ENCODE measurements at places on chromosomes 1 and 21.

DNA sequence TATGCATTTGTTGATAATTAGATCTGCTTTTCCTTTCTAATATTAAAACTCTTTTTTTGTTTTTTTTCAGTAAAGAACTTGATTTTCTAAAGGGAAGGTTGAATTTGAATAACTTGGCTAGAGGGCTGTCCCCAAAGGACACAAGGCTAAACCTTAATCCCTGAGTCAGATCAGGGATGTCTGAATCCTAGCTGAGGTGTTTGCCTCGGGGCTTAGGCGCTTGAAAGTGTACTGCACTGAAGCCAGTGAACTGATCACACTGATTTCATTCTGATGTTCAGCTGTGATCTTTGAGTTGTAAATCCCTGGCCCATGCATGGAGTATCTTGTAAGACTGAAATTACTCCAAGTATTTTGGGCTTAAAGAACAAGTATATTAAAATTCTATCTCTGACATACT is 42.8 kb downstream of the MTR start:
- no peak for DNase-seq

- no peak for DNase-seq
Measured at GRCh38 chr1:243438815-243439214, 183.0 kb downstream of the SDCCAG8 start.

DNA sequence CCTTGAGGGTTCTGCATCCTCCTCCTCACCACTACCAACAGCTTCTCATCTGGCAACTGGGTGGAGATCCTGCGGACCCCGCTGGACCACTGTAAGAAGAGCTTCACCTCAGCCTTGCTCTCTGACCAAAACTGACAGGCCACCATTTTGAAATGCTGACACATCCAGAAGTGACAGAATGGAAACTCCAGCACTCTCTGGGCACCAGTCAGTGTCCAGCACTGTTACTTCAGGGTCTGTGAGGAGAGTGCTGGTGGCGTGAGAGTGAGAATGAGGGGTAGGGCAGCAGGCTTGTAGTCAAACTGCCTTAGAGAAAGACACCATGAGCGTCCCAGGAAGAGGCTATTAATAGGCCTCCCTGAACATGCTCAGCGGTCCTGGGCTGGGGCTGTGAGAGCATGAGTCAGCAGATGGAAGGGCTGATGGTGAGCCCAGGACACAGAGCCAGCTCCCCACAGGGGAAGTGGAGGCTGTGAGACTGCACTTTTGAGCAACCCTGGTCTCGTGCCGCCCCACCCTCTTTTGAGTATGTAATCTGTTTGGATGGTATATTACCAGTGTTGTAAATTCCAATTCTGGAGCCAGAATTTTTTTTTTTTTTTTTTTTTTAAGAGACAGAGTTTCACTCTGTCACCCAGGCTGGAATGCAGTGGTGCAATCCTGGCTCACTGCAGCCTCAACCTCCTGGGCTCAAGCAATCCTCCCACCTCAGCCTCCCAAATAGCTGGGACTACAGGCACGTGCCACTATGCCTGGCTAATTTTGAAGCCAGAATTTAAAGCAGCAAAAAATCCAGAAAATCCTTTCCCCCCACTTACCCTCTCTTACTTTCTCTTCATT is 34.4 kb upstream of the SLC30A1 start:
- DNase-seq = peak; percentile 87

DNA sequence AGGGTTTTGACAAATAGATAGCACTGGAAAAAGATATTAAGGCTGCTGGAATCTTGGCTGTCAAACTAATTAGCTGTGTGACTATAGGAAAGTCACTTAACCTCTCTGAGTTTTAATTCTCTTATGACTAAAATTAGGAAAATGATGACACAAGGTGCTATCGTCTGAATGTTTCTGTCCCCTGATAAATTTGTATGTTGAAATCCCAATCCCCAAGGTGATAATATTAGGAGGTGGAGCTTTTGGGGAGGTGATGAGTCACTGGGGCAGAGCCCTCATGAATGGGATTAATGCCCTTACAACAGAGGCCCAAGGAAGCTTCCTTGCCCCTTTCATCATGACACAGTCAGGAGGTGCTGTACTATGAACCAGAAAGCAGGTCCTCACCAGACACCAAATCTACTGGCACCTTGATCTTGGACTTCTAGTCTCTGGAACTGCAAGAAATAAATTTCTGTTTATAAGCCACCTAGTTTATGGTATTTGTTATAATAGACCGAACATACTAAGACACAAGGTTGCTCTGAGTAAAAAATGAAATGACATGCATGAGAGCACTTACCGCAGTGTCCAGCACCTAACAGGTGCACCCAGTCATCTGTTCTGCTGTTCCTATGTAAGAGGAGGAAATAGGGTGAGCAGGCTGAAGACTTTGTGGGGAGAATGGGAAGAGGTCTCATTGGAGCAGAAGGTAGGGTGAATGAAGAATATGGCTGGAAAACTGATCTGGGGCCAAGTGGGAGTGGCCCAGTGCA is 26.3 kb upstream of the DISP1 start:
- no peak for DNase-seq

DNA sequence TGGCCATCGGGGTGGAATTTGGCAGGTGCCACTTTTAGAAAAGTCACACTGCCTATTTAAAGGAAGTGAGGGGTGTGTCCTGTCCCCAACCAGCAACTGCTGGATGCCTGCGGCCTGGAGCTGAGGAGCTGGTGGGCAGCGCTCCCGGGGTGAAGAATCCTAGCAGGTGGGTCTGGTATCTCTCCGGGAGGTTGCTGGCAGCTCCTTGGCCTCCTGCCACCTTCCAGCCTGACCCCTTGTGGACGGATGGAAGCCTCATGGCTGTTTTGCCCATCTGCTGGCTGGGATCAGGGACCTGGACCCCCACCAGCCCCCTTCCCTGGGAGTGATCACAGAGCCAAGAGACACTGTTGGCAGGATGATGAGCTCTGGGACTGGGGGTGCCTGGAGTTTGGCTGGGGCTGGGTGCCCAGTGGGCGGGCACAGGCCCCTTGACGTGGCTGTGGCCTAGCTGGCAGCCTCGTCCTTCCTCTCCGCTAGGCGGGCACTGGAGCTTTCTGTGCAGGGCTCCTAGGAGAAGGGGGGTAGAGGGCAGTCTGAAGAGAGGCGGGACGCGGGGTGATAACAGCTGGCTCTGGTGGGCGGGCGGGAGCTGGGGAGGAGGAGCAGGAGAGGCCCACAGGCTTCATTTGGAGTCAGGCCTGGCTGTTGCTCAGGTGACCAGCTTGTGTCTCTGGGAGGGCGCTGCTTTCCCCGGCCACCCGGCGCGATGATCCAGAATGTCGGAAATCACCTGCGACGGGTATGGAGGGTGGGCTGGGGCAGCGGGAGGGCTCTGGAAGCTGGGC is at the start of gene ACOT11:
Gene ACOT11 (plus strand): TSS at position 628 of the 788 bp plus-strand sequence. CDS start 82 bp downstream, at position 710.
- DNase-seq = peak; percentile 94

- no peak for DNase-seq
Measured at GRCh38 chr1:213466541-213466940, 415.5 kb downstream of the RPS6KC1 start.

DNA sequence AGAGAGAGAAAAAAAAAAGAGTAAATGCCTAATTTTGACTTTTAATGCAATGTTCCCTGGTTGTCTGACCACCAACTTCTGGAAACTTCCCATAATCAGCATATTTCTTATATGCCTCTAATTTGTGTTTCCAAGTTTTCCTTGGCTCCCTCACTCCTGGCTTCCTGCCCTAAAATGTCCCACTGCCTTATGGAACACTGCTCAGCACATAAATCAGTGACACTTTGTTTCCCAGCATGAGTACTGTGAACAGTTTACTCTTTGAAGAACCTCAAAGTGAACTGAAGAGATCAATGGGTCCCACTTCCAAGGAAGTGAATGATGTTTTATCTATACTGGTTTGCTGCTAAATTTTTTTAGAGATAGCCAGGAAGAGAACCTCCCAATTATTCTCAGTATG is 271.3 kb upstream of the PRMT6 start:
- no peak for DNase-seq

GRCh38 chr1:170634824-170635410 is 29.0 kb upstream of the PRRX1 start:
- DNase-seq = no peak

- peak; percentile 63 for DNase-seq
Measured at GRCh38 chr1:18950401-18951026, 6.0 kb downstream of the IFFO2 start.

GRCh38 chr1:62590255-62590969 is 6.9 kb upstream of the ANGPTL3 start:
- no peak for DNase-seq

GRCh38 chr21:33075128-33075527 is 5.2 kb downstream of the OLIG1 start:
- no peak for DNase-seq

DNA sequence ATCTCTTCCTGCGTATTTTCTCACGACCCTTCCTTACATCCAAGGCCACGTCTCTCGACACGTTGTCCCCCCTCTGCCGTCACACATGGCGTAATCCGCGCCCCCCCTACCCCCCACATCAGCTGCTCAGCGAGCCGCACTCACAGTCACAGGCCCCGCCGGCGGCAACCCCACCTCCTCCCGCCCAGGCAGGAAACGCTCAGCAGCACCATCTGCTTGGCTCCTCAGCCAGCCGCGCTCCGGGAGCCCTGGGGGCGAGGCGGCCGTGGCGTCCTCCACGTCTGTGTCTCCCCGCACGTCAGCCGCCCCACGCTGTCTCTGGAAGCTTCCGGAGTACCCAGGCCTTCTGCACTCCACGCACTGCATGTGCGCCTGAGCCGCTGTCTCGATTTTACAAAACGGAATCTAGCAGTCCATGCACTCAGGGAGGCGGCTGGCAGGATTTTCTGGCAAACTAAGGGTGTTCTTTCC is 64.6 kb downstream of the SIK1 start:
- peak; percentile 78 for DNase-seq

DNA sequence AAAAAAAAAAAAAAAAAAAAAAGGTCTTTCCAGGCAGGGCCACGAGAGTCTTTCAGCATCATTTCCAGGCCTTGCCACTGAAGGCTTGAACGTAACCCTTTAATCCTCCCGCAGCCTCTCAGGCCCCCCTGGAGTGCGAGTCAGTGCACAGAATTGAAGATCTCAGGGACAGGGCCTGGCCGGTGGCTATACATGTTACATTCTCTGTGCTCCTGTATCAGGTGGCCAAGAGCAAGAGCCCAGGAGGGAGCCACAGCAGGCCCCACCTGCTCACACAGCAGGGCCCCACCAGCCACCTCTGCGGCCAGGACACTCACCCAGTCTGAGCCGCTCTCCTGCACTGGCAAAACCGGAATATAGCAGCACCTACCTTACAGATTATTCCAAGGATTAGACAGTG is 34.1 kb upstream of the SLC25A33 start:
- no peak for DNase-seq

- DNase-seq = no peak
Measured at GRCh38 chr1:225990705-225991464, 8.3 kb downstream of the SDE2 start.

GRCh38 chr1:13586001-13586400 is 2.4 kb downstream of the PDPN start:
- no peak for DNase-seq

GRCh38 chr1:203219934-203220333 is 9.5 kb downstream of the CHIT1 start:
- no peak for DNase-seq

- DNase-seq = no peak
Measured at GRCh38 chr1:18723701-18724411, 93.2 kb downstream of the PAX7 start.

GRCh38 chr1:56452027-56453011 is 127.0 kb downstream of the PLPP3 start:
- no peak for DNase-seq

DNA sequence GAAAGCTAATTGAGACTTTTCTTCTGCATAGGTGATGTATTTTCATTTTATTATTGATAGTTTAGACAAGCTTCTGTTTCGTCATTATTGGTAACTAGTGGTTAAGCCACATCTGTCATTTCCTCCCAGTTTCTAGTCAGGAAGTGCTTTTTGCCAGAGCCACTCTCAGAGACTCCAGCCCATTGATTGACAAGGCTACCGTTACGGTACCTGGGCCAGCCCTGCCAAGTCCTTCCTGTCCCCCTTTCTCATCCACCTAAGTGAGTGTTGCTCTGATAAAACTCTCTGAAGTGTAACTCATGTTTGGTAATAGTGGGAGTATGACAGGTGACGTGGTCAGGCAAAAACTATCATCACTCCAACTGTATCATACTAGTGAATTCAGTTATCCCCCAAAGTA is 29.6 kb upstream of the AGL start:
- no peak for DNase-seq

- no peak for DNase-seq
Measured at GRCh38 chr1:85580872-85581801, 576 bp downstream of the CCN1 start.

GRCh38 chr1:223716302-223716862 is 4.0 kb downstream of the CAPN2 start:
- no peak for DNase-seq

- no peak for DNase-seq
Measured at GRCh38 chr1:16474166-16474800, 33.8 kb downstream of the NECAP2 start.
